ENCODE measurements at places on chromosomes 16 and 17.

DNA sequence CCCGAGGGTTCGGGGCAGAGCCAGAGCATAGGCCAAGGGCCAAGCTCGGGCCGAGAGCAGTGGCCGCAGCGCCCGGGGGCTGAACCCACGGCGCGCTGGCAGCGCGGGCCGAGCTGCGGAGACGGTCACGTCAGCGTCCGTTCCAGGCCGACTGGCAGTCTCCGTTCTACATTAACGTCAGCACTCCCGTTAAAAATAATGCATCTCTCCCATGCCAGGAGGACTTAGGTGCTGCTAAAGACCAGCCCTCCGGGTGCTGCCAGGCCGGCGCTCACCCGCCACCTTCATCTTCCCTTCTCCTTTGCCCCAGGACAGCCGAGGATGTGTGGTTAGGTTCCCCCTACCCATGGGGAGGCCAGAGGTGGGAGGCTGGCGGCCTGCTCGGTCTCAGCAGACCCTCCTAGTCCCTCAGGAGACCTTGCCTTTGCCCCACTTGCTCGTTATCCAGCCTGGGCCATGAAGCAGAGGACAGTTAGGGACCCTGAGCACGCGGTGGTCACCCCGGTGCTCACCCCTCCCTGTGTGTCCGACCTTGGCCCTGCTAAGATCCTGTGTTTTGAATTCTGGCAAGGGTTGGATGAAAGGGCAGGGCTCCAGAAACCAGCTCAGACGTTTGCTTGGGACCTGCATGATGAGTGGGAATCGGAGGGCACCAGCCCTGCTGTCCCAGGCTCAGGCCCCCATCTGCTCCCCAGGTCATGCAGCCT is 572 bp downstream of the MPG start:
- DNase-seq = peak; percentile 62

- DNase-seq = no peak
Measured at GRCh38 chr16:30813821-30814189, 26.8 kb upstream of the ZNF629 start.

GRCh38 chr17:71003736-71004135 is 834.4 kb downstream of the KCNJ2 start:
- no peak for DNase-seq

GRCh38 chr17:81323411-81323868 is 28.3 kb upstream of the SLC38A10 start:
- peak; percentile 71 for DNase-seq

DNA sequence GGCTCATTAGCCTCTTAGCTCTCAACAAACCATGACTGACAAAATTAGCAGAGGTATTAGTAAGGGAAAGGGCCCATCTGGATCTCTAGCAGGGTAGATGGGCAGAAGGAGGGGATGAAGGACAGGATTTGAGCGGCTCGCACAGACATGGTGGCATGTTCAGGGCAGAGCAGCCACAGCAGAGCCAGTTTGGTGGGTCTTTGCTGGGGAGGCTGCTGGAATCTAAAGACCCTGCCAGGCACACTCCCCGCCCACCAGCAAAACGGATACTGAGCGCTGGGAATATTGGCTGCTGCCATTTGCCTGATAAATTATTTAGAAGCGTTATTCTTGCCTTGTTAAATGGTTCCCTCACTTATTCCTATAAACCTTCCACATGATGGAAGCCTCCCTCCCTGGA is 20.7 kb upstream of the NAT9 start:
- DNase-seq = no peak

DNA sequence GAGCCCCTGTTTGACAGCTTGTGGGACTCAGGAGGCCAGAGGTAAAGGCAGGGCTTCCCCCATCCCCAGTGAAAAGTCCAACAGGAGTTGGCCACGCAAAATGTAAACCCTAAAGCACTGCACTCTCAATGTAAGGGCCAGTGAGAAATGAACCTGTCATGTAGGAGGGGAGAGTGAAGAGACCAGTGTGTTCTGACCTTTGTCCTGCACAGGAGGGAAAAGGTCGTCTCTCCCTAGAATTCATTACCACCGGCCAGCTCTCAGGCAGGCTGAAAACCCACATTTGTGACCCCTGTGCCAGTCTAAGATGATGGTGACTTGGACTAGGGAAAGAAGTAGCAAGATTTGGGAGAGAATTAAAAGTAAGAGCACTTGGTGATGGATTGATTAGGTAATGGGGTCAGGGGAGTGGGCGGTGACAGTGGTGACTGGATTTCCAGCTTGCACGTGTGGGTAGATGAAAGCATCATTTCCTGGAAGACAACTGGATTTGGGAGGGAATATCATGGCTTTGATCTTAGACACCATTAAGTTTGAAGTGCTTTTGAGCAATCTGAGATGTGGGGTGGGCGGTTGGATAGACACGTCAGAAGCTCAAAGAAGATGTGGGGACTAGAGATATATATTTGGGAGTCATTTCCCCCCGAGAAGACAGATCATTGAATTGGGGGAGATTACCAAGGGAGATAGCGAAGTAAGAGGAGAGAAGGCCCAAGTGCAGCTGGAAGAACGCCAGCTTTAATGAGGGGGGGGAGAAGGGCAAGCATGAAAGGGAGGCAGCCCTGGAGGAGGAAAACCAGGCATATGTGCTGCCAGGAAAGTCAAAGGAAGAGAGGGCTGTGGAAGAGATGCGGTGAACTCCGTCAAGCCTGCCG is 119.5 kb downstream of the NTN1 start:
- no peak for DNase-seq

DNA sequence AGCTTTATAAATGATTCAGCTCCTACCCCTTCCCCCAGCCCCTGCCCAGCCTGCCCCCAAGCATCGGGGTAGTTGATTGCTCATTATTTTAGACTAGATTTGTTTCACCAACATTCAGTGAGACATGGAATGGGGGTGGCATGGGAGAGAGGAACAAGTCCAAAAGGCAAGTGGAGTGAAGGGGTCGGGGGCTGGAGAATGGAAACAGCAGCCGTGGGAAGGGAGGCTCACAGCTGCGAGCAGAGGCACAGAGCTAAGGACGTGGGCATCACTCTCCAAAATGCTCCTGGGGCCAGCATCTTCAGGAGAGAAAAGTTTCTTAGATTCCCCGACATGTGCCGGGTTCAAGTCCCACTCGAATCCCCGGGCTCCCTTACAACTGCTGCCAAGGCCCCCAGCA is 19.3 kb downstream of the PIPOX start:
- DNase-seq = no peak

- no peak for DNase-seq
Measured at GRCh38 chr16:12255919-12256665, 279.6 kb downstream of the SNX29 start.

DNA sequence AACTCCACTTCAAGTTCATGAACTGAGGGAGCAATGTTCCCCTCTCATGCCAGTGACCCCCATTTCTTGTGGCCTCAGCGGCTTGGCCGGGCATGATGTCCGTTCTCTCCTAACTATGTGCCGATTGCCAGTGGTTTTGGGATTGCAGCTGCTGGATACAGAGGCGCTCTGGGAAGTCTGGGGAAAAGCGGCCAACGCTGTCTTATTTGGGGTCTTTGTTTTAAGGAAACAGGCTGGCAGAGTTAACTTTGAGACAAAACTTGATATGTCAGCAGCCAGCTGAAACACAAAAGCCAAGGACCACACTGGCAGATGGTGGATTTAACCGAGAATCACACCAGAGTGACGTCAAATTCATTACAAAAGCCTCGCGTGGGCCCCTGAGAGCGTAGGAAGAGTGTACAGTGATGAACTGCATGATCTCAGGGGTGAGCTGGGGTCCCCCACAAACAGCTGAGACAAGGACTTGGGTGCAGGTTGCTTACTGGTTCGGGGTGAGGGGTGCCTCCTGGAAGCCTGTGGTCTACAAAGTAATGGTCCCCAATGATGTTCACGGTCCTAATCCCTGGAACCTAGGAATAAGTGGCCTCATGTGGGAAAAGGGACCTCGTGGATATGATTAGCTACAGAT is 180.4 kb downstream of the IRF8 start:
- no peak for DNase-seq

GRCh38 chr17:28112606-28113005 is 70.1 kb downstream of the NLK start:
- peak; percentile 44 for DNase-seq

DNA sequence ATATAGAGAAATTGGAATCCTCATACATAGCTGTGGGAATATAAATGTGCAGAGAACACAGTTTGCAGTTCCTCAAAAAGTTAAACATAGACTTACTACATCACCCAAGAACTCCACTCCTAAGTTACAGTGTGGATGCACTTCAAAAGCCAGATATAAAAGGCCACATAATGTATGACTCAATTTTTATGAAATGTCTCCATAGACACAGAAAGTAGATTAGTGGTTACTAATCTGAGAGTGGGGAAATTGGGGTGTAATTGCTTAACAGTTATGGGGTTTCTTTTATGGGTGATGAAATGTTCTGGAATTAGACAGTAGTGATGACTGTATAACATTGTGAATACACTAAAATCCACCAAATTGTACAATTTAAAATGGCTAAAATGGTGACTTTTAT is 60.9 kb downstream of the CACNG1 start:
- no peak for DNase-seq

DNA sequence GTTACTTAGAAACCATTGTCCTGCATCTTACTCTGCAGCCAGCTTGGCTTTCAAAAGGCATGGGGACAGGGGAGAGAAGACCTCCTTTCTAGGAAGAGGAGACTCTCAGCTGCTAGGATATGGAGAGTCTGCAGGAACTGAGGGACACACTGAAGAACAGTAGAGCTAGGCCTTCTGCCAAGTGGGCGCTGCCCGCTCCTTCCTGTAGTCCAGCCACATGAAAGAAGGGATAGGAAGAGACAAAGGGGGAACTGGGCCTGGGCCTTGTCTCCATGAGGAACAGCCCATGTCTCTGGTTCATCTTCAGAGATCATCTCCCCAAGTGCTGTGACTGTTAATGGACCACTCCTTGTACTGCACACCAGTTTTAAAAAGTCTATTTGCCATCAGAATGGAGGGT is 78.4 kb downstream of the SYCE1L start:
- no peak for DNase-seq

DNA sequence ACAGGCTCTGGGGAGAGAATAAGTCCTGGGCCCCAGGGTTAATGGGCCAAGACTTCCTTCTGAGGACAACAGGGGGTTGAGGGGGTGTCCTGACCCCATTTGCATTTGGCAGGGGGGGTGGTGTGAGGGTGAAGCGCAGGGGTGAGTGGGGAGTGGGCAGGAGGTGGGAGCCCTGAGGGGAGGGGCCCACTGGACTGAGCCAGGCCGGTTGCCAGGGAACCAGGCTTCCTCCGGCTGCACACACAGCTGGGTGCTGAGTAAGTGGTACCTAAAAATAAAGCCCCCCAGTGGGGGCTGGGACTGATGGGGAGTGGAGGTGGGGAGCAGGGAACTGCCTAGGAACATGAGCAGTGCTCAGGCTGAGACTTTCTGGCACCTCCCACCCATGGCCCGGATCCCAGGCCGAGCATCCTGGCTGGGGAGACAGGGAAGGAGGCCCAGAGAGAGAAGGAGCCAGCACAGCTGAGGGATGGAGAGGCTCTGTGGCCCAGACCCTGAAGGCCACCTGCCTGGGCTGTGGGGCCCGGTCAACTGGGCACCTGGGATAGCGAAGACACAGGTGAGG is 7.5 kb upstream of the RASD1 start:
- peak; percentile 93 for DNase-seq

DNA sequence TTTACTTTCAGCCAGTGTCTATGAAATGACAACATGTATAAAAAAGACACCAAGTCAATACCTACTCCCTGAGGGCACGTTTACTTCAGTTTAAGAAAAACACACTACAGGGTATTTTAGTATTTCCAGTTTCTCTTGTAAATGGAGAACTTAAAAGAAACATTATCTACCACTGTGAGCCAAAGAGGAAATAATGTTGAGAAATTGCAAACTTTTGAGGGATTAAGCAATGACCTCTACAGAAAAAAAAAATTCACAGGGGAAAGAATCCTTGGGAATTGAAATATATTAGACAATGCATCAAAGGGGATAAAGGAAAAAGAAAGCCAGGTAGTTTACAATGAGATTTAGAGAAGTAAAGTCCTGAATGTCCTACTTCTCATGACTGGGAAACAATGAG is 126.0 kb downstream of the KCNJ2 start:
- peak; percentile 42 for DNase-seq

GRCh38 chr17:44736551-44737240 is 22.1 kb upstream of the ADAM11 start:
- no peak for DNase-seq

- DNase-seq = peak; percentile 37
Measured at GRCh38 chr16:14310519-14310991, 239.4 kb downstream of the MRTFB start.

DNA sequence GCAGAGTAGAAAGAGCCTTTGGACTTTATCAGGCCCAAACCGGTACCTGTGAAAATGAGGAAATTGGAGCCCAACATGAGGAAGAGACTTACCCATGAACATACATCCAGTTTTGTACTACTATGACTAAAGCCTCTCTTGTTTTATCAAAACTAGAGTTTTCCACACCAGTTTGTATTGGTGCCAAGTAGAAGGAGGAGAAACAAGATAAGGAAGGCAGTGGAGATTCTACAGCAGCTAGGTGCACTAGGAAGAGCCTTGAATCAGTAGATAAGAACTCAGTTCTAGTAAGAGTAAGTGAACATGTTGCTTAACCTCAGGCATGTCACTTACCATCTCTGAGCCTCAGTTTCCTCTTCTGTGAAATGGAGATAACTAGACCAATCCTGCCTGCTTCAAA is 13.7 kb upstream of the TMEM132E start:
- DNase-seq = no peak

DNA sequence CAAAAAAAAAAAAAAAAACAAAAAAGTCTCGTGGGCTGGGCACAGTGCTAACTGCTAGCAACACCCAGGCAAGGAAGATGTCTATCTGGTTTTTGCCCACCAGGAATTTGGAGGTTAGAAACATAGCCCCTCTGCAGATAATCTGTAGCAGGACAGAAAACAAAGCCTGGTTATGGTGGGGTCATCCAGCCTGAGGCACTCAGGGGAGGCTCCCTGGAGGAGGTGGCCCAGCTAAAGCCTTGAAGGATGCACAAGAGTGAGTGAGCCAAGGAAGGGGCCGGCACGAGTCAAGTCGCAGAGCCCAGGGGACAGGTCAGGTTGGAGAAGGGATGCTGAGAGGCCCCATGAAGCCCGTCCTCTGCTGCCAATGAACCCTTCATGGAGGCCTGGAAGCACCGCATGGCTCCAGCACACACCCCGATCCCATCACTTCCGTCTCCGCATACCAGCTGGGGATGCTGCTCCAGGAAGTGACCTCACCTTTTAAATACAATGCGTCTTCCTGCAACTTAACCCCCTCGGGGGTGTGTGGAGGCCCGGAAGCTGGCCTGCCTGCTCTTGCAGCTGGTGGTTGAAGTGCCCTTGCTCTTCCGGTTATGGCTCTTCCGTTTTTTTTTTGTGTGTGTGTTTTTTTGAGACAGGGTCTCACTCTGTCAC is 86.5 kb downstream of the ENGASE start:
- DNase-seq = peak; percentile 46

- DNase-seq = no peak
Measured at GRCh38 chr16:89575247-89576152, at the start of gene CPNE7. CPNE7 (plus strand) TSS chr16:89575758; CDS start chr16:89575898, 140 bp downstream.

DNA sequence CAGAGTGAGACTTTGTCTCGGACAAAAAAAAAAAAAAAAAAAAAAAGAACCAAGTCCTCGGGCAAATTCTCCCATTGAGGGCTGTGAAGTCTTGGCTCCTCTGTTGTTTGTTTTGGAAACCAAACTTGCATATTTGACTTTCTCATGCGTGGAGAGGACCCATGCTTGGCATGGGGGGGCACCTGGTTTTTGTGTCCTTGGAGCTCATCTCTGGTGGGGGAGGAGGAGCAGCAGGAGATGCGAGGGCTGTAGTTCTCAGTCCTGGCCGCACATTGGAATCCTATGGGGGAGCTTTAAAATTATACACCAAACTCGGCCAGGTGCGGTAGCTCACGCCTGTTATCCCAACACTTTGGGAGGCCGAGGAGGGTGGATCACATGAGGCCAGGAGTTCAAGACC is 74.5 kb downstream of the ABCC6 start:
- DNase-seq = no peak

- peak; percentile 4 for DNase-seq
Measured at GRCh38 chr17:9594065-9594464, 17.6 kb downstream of the CFAP52 start.
